Stimulated activated CD4-positive, alpha-beta T cell treated with anti-CD3 and anti-CD28 coated beads, Interleukin-1b, Interleukin-23, amount 100 ng/mL, for 1 hour (primary cell): ENCODE measurements at places on chromosomes 1 and 21.
A peak's percentile ranks its signal among the peaks of the same experiment; 100 is the strongest.

GRCh38 chr1:87296206-87296605, 32.5 kb upstream of the LMO4 start:
- DNase-seq, result no peak

DNA sequence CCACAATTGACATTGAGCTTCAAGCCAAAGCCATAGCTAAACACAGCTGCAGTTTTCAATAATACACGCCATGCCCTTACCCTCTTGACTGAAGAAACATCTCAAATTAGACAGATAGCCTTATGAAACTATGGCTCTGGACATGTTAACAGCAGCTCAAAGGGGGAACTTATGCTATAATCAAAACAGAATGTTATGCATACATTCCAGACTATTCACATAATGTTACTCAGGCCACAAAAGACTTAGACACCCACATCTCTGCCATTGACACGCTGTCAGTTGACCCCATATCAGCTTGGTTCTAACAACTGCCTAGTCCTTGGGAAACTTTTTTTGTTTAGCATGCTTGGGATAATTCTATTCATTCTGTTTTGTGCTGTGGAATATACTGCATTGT, 2.3 kb upstream of the NENF start:
- no peak for DNase-seq

GRCh38 chr1:205319081-205320018, 2.2 kb downstream of the NUAK2 start:
- DNase-seq, result no peak

DNA sequence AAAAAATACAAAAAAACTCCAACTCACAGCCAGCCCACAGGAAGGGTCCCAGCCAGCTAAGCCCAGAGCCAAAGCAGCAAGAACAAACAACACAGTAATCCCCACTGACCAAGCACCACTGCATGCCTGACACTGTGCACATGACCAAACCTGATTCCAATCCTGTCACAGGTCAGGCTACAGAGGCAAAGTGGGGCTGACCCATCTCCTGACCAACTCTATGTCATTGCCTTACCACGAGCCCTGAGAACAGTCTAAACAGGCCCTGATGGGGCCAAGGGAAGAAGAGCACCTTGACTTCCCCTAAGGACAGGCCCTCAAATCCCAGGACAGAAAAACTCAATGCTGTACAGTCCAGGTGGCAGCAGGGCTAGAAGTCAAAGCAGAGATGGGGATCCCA, 2.4 kb downstream of the LSS start:
- DNase-seq, result no peak

GRCh38 chr1:184352776-184353175, 34.1 kb upstream of the C1orf21 start:
- no peak for DNase-seq

DNA sequence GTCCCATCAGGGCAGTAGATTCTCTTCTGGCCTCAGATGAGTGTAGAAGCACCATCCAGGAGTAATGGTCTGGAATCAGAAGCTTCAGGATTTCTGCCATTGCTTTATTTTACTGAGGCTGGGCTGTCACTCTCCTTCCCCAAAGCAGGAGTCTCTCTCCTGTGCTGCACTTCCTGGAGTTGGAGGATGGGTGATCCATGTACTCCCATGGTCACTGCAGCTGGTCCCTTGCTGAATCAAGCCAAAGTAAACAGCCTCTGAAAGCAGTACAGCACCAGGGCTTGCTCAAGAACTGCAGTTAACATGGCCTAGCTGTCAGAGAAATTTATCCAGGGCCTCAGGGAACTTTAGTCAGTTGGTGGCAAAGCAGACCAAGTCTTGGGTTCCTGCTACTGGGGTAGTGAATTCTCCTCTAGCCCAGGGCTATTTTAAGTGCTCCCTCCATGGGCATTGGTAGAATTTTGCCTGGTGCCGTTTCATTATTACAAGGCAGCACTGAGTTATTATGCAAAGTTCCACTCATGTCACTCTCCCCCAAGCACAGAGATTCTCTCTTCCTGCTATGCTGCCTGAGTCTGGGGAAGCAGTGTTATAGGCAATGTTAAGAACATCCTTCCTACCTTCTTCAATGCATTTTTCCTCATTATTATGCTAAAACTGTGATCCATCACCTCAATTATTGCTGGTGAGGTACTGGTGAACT, 29.5 kb downstream of the DRAM2 start:
- DNase-seq, result no peak

GRCh38 chr1:22710701-22711049, at the start of gene EPHB2:
Gene EPHB2 (plus strand): TSS chr1:22710839. CDS start chr1:22710983, 144 bp downstream.
- no peak for DNase-seq

DNA sequence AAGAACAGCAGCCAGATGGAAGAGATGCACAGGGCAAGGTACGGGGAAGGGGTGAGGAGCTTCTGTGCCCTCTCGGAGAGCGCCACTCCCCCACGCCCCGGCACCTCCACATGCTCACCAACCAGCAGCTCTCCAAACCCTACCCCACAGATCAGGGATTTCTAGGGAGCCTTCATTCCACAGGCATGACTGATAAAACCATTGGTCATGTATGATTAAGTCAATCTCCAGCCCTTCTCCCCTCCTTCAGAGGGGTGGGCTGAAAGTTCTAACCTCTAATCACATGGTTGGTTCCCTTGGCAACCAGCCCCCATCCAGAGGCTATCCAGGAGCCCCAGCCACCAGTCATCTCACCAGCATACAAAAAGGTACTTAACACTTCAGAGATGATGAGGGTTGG, 144.7 kb downstream of the TGFBR3 start:
- no peak for DNase-seq

DNA sequence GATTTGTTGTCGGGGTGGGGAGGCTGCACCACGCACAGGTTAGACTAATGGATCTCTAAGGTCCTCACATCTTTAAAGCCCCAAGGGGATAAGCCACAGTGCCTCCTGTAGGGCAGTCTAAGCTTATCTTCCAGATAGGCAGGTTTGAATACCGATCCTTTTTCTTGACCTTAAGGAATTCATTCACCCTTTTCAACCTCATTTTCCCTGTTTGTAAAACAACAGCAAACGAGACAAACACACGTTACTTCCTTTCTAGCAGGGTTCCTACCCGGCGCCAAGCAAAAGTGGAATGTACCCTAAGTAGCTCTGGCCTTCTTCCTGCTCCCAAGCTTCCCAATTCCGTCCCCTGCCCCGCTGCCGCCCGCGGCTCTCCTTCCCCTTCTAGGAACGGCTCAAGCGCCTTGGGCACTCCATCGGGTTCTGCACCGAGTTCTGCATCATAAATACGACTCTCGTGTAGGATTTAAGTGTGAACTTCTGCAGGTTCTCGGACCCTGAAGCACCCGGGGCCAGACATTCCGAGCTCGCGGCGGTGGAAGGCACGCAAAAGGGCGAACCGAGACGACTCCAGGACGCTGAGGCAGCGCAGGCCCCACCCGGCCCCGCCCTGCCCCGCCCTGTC, 548 bp upstream of the CDC20 start:
- DNase-seq, result no peak

DNA sequence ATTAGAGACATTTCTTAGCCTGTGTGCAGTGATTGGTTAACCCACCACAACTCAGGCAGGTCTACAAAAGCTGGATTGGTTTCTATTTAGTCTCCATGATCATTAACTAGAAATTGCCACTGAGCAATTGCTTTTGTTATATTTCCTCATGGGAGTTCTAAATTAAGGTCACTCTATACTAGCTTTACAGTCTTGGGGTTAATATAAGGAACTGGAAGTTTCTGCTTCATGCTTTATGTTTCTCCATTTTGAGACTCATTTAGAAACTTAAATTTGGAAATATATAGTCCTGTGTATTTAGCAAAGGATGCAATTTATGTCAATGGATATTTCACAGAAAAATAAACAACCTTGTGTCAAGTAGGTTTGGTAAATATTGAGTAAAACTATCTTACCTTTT, 137.5 kb downstream of the HLX start:
- no peak for DNase-seq

DNA sequence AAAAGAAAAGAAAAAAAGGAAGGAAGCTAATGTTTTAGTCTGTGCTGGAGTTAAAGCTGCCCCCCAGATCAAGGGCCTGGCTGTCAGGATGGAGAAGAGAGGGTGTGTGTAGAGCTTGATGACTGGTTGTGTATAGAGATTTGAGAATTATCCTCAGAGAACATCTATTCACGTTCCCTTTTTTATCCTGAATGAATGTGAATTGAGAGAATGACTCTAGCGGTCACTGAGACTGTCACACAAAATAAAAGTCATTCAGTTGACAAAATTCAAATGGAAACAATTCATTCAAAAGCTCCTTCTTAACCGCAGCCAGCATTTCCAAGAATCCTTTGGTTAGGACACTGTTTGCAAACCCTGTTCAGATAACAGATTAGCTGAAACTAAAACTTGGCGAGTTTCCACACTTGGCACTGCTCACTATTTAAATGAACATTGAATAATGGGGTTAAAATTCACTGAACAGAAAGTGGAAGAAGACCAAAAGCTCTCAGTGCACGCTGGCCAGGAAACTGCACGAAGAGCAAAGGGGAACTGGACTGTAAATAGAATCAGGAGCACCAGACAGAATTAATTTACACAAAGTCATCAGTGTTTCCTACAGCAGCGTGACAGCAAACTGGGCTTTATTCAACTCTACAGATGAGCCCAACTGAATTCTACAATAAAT, 13.6 kb upstream of the FAM89A start:
- no peak for DNase-seq

- no peak for DNase-seq
Observed at GRCh38 chr1:25112400-25112799, 119.9 kb downstream of the SYF2 start.

- DNase-seq, result no peak
Observed at GRCh38 chr1:19792237-19793002, 7.3 kb downstream of the TMCO4 start.

GRCh38 chr1:180252638-180253536, 22.8 kb downstream of the LHX4 start:
- DNase-seq, result peak; percentile 56

DNA sequence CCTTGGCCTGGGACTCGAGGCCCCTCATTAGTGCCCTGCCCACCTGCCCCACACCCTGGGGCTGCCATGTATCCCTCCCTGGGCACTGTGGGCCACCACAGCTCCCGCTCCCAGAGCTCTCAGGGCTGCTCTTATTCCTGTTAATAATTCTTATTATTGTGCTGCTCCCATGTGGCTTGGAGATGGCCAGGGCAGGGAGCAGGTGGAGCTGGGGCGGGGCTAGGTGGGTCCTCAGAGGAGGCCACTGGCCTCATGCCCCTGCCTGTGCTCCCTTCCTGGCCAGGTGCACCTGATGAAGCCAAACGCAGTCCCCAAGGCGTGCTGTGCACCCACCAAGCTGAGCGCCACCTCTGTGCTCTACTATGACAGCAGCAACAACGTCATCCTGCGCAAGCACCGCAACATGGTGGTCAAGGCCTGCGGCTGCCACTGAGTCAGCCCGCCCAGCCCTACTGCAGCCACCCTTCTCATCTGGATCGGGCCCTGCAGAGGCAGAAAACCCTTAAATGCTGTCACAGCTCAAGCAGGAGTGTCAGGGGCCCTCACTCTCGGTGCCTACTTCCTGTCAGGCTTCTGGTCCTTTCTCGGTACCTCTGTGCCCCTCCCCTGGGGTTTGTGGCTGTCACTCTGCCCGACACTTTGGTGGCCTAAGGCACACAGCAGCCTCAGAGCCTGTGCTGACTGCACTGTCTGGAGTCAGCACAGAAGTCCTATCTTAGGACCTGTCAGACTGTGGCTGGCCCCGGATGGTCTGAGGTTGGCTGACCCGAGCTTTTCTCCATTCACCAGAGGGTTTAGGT, 34.1 kb downstream of the BMP8A start:
- DNase-seq, result no peak

DNA sequence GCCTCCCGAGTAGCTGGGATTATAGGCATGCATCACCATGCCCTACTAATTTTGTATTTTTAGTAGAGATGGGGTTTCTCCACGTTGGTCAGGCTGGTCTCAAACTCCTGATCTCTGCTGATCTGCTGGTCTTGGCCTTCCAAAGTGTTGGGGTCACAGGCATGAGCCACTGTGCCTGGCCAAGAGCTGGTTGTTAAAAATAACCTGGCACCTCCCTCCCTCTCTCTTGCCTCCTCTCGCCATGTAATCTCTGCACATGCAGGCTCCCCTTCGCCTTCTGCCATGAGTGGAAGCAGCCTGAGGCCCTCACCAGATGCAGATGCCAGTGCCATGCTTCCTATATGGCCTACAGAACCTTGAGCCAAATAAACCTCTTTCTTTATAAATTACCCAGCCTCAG, 74.7 kb upstream of the TLR5 start:
- DNase-seq, result no peak

DNA sequence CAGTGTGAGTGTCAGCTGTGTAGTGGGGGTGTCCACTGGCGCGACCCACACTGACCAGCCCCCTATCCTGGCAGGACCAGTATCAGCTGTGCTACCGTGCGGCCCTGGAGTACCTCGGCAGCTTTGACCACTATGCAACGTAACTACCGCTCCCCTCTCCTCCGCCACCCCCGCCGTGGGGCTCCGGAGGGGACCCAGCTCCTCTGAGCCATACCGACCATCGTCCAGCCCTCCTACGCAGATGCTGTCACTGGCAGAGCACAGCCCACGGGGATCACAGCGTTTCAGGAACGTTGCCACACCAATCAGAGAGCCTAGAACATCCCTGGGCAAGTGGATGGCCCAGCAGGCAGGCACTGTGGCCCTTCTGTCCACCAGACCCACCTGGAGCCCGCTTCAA, 28.1 kb upstream of the KDM4A start:
- DNase-seq, result no peak

DNA sequence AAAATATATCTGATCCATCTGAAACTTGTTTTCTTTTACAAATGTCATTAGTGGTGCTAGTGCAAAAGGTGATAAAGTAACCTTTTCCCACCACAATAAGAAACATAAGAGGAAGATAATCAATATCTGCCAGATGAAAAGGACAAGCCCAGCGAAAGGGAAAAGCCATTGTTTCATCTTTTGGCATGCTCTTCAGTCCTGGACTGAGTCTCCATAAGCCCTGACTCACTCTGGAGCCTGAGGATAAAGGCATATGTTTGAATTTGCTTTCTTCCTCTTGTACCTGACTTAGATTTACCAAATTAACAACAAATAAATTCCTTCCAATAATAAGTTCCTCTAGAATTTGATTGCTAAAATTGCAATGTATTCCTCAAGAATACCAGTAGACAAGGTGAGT, 13.6 kb downstream of the DNAJC11 start:
- DNase-seq, result no peak

- no peak for DNase-seq
Observed at GRCh38 chr1:146036241-146036964, 14.9 kb upstream of the HJV start.

DNA sequence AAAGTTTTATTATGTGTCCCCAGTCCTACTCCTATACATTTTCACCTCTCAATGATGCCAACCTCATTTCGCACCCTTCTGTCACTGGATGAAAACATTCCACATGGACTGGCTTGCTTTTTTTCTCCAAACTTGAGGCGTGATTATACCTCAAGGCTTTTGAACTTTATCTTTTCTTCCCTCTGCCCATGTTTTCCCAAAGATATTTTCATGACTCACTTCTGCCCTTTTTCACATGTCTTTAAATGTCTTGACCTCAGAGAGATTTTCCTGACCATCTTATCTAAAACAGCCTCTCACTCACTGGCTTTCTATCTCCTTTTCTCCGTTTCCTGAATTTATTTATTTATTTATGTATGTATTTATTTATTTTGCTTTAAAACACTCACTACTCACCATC, 659.0 kb downstream of the PTPRC start:
- no peak for DNase-seq
